ENCODE measurements at places on chromosomes 5 and 9. TPM values are rescaled to one million over a fixed set of nuclear protein-coding genes. Genes with fewer than 3 reads are reported as not detected.

The FST gene
- total RNA-seq: 2.3 TPM

The SLC36A3 gene
- not detected for total RNA-seq

The NKD2 gene
- 2.2 TPM for total RNA-seq

The KCNIP1 gene
- 0.76 TPM for total RNA-seq

Data from glomerular endothelial cell (primary cell).